Ascending aorta (tissue), 2 donors: ENCODE measurements at places on chromosomes 13 and 19. TPM values are rescaled to one million over a fixed set of nuclear protein-coding genes. Genes with fewer than 3 reads are reported as not detected.

DNA sequence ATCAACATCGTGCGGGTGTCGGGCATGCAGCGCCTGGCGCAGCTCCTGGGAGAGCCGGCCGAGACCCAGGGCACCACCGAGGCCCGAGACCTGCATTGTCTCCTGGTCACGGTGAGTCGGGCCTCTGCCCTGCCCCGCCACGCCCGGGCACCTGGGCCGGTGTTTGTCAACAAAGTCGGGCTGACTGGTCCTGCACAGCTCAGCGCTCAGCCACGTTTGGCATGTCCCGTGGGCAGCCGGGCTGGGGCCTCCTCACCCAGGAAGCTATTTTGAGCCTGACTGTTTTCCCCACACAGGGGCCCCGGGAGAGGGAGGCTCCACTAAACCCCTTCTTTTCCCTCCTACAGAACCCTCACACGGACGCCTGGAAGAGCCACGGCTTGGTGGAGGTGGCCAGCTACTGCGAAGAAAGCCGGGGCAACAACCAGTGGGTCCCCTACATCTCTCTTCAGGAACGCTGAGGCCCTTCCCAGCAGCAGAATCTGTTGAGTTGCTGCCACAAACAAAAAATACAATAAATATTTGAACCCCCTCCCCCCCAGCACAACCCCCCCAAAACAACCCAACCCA, 1.3 kb downstream of the GADD45B start:
- H3K27ac ChIP-seq = peak overlapping the region; percentile 90
- H3K4me3 ChIP-seq = peak overlapping the region; percentile 98
- no peaks in the 10 kb centered on the region for H3K27me3 ChIP-seq
- peaks cover 15% of the 10 kb centered on the region for H3K36me3 ChIP-seq
- H3K4me1 ChIP-seq = peaks cover 7% of the 10 kb centered on the region
- no peak for DNase-seq

DNA sequence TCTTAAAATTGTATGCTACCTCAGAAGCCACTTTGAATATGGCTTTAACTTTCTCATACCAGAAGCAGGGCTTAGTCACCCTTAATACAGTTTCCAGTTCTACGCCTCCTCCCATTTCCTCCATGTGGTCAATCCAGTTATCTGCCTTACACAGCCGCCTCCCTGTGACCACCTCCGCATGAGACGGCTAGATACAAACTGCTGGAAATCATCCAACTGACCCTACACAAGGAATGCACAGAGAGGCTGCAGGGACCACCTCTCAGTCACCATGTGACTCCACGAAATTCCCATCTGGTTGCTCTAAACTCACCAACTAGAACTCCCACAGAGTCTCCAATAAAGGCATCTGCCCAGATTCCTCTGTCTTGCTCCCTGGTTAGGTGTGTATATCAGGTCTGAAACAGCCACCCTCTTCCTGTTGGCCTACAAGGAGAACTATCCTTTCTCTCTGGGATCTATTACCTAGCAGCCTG, 6.8 kb downstream of the ZNF564 start:
- DNase-seq = no peak
- H3K4me3 ChIP-seq = no peak overlapping the region
- H3K27ac ChIP-seq = no peak overlapping the region
- H3K27me3 ChIP-seq = no peaks in the 10 kb centered on the region
- no peaks in the 10 kb centered on the region for H3K4me1 ChIP-seq

SIGLEC5 gene
- total RNA-seq = not detected

DNA sequence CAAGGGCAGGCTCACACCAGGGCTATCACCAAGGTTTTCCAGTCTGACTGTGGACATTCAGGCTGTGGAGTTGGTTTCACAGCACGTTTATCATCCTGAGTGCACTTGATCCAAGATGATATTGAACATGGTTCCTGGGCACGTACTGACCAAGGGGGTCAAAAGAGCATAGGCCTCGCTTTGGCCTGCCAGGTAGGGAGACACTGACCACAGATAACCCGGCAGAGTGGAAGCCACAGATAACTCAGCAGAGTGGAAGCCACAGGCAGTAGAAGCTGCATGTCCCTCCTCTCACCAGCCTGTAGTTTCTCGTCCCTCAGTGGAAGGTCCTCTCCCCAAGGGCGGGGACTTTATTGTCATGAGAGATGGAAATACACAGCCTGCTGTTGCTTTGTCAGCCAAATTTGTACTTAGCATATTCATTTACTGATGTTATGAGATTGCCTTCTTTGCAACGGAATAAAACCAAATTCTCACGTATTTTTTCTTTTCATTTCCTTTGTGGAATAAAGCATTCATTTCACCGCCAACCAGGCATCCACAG, 8.8 kb upstream of the KRTDAP start:
- H3K4me1 ChIP-seq = no peaks in the 10 kb centered on the region
- no peak overlapping the region for H3K27ac ChIP-seq
- no peak for DNase-seq

DNA sequence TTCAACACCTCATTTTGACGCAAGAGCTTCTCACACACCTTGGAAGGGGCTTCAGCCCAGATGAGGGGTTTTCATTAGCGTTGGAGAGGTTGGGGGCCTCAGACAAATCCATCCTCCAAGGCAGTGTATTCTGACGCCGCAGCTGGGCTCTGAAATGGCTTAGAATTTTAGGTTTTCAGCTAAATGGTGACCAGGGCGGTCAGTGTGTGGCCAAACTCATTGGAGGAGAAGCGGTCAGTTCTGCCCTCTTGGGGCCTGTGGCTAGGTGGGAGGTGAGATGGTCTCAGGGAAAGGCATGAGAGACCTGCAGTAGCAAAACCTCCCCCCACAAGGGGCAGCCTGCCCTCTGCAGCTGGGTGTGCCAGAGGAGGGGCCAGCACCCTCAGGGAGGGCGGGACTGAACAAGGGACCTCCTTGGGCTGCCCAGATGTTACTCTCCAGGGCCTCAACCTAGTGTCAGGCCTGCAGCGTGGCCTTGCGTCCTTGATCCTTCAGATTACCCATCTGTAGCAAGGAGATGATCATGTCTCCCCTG, 155.8 kb downstream of the URI1 start:
- no peaks in the 10 kb centered on the region for H3K27me3 ChIP-seq
- H3K4me1 ChIP-seq = no peaks in the 10 kb centered on the region
- no peak overlapping the region for H3K4me3 ChIP-seq
- no peaks in the 10 kb centered on the region for H3K36me3 ChIP-seq
- no peak overlapping the region for H3K27ac ChIP-seq

ADAMTSL5 gene
- 0.43 TPM for total RNA-seq
